Muscle of leg (tissue), 16 donors: ENCODE measurements at places on chromosomes 12 and 14.

GRCh38 chr14:68284333-68284732 lies 464.8 kb downstream of the RAD51B start:
- no peaks in the 10 kb centered on the region for H3K27me3 ChIP-seq
- H3K36me3 ChIP-seq = no peaks in the 10 kb centered on the region
- peak; percentile 83 for DNase-seq
- H3K27ac ChIP-seq = no peak overlapping the region
- no peak overlapping the region for H3K4me3 ChIP-seq

DNA sequence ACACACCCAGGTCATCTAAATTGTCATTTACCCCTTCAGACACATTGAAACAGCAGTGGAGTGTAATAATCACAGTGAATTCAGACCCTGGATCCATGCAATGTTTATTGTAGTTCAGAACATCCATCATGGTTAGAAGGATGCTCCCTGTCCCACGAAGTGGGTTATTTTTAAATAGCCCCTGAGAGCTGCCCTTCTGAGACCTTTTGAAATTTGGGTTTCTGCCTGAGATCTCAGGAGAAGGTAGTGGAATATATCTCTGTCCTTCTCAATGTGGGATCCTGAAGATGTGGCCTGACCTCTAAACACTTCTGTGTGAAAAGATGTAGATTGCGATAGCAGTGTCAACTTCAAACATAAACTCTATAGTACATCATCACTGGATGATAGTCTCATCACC lies 1080.6 kb downstream of the TMEM121 start:
- no peak overlapping the region for H3K27ac ChIP-seq
- H3K27me3 ChIP-seq = no peaks in the 10 kb centered on the region
- no peaks in the 10 kb centered on the region for H3K36me3 ChIP-seq
- no peak for DNase-seq
- H3K4me1 ChIP-seq = no peaks in the 10 kb centered on the region

GRCh38 chr12:94798113-94798512 lies 147.8 kb upstream of the TMCC3 start:
- H3K27me3 ChIP-seq = no peaks in the 10 kb centered on the region
- no peak for DNase-seq
- peaks cover 2% of the 10 kb centered on the region for H3K4me1 ChIP-seq
- no peaks in the 10 kb centered on the region for H3K36me3 ChIP-seq
- no peak overlapping the region for H3K4me3 ChIP-seq
- no peak overlapping the region for H3K27ac ChIP-seq

DNA sequence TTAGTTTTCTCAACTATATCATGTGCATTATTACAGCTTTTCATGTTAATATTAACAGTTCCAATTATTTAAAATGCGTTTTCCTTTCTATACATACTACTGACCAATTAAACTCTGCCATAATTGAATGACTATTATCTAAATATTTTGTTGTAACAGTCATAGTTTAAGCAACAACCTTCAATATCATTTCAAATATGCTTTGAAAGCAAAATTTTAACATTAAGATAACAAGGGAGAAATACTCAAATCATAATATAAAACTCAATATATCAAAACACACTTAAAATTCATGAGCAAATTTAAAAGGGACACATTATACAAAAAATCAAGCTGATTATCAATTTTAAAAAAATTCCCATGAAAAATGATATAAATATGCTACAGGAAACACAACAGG lies 40.5 kb downstream of the COCH start:
- H3K36me3 ChIP-seq = peaks cover 11% of the 10 kb centered on the region
- H3K27me3 ChIP-seq = no peaks in the 10 kb centered on the region
- no peaks in the 10 kb centered on the region for H3K4me1 ChIP-seq
- H3K4me3 ChIP-seq = no peak overlapping the region

DNA sequence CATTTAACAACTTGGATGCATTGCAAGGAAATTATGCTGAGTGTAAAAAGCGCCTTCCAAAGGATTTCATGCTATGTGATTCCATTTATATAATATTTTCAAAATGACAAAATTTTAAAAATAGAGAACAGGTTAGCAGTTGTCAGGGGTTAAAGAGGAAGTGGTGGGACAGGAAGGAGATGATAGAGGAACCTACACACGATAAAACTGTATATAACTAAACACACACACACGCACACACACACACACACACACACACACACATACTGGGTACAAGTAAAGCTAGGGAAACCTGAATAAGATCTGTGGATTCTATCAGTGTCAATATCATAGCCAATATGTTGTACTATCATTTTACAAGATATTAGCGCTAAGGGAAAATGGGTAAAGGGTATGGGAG lies 17.2 kb downstream of the TTC9 start:
- no peak overlapping the region for H3K27ac ChIP-seq
- H3K27me3 ChIP-seq = no peaks in the 10 kb centered on the region
- no peaks in the 10 kb centered on the region for H3K36me3 ChIP-seq
- no peaks in the 10 kb centered on the region for H3K4me1 ChIP-seq
- DNase-seq = no peak

GRCh38 chr14:79586416-79586815 lies 624.9 kb downstream of the DIO2 start:
- DNase-seq = no peak
- no peak overlapping the region for H3K27ac ChIP-seq
- H3K27me3 ChIP-seq = no peaks in the 10 kb centered on the region
- no peak overlapping the region for H3K4me3 ChIP-seq
- H3K36me3 ChIP-seq = no peaks in the 10 kb centered on the region

- H3K27me3 ChIP-seq = no peaks in the 10 kb centered on the region
- H3K36me3 ChIP-seq = no peaks in the 10 kb centered on the region
- H3K27ac ChIP-seq = no peak overlapping the region
- H3K4me1 ChIP-seq = no peaks in the 10 kb centered on the region
- no peak for DNase-seq
Measured at GRCh38 chr12:80442426-80443222, 1.4 kb upstream of the PTPRQ start.

DNA sequence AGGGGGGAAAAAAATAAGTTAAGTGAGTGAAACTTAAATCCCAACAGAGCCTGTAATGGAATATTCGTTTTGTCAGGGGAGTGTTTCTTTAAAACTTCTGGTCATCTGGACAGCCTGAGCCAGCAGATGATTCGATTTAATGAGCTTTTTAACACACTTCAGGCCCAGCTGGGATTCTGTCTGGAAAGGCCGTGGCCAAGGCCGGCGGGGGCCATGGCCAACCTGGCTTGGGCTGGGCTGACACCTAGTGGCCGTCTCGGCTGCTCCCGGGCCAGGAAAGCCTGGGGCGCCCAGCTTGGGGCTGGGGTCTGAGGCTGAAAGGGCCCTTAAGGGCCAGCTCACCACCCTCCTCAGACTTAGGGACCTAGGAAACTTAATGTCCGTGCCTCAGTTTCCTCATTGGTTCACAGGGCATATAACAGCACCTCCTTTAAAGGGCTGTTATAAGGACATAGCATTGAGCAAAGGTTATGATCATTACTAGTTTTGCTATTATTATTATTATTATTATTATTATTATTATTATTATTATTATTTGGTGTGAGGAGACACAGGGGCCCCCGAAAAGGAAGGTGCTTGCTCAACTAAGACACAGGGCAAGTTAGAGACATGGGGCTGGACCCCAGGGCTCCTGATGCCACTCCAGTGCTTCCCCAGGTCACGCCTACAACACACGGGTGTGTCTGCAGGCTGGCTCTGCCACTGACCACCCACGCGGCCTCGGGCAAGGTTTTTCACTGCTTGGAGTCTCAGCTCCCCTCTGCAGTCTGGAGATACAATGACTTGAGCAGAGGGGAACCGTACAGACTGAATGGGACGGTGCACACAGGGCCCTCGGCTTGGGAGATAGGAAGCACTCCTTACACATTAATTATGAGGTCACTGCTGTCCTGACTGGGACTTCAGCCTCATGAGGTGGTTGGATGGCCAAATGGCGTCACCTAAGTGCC lies 84.0 kb downstream of the SYNE3 start:
- peak; percentile 85 for DNase-seq
- H3K27me3 ChIP-seq = no peaks in the 10 kb centered on the region
- peaks cover 7% of the 10 kb centered on the region for H3K4me1 ChIP-seq
- no peak overlapping the region for H3K27ac ChIP-seq
- H3K4me3 ChIP-seq = no peak overlapping the region

- H3K27me3 ChIP-seq = no peaks in the 10 kb centered on the region
- H3K27ac ChIP-seq = no peak overlapping the region
- peaks cover 10% of the 10 kb centered on the region for H3K4me1 ChIP-seq
Measured at GRCh38 chr14:63855281-63855680, 2.5 kb downstream of the SYNE2 start.

DNA sequence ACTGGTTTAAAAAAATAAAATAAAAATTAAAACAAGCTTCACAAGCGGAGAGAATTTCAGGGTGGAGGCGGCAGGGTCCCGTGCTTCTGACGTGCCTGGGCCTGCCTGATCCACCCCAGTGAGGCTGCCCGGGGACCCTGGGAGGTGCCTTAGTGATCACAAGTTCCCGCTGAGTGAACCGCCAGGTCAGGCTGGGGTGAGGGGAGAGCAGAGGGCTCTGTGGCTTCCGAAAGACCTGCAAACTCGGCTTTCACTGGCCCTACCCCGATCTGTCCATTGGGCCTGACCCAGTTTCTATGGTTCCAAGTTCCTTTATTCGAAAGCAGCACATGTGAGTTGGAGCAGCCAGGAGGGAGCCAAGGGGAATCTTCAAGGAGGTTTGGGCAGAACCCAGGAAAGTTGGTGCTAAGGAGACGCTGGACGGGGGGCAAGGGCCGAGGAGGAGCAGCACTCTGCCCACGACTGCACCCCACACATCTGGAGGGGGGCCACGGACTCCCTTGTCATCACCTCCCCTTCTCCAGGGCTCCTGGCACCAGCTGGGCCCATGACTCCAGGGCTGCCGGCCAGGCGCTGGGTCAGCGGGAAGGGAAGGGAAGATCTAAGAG lies 12.9 kb downstream of the MMP14 start:
- no peak overlapping the region for H3K4me3 ChIP-seq
- H3K27me3 ChIP-seq = no peaks in the 10 kb centered on the region
- peak overlapping the region; percentile 89 for H3K27ac ChIP-seq
- peaks cover 26% of the 10 kb centered on the region for H3K36me3 ChIP-seq
- peak; percentile 96 for DNase-seq

DNA sequence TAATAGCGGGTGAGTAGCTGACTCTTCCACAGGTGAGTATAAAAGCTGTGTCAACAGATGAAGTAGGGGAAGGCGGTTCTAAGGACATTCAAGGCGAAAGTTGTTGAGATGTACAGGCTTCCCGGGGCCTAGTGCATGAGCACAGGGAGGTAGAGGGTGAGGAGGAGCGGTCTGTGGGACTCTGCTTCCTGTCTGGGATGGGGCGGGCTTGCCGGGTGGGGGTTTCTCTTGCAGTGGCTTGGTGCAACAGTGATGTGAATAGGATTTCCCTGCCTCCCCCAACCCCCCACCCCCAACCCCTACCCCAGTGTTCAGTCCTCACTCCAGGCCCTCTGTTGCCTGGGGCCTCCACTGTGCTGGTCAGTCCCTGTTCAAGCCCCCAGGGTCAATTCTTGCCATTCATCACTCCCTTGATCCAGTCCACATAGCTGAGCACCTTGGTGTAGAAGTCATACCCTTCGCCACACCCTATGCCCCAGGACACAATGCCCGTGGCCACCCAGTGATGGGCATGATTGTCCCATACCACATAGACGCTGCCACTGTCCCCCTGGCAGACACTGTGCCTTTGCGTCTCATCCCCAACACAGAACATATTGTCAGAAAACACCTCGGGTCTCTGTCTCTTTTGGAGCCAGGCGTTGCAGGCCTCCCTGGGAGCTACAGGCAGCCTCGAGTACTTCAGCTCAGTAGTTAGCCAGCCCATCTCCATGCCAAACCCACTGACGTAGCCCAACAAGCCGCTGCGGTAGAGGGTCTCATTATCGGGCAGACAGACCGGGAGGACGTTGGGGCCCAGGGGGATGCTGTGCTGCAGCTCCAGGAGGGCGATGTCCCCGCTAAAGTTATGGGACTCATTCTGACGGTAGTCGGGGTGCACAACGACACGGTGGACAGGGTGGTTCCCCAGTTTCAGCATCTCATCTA lies 4.0 kb upstream of the C1R start:
- no peaks in the 10 kb centered on the region for H3K36me3 ChIP-seq
- no peak overlapping the region for H3K4me3 ChIP-seq
- H3K27me3 ChIP-seq = peaks cover 2% of the 10 kb centered on the region
- peaks cover 11% of the 10 kb centered on the region for H3K4me1 ChIP-seq
- no peak for DNase-seq
- no peak overlapping the region for H3K27ac ChIP-seq

GRCh38 chr12:116691205-116691604 lies 46.7 kb downstream of the SPRING1 start:
- no peak overlapping the region for H3K27ac ChIP-seq
- no peak for DNase-seq
- no peak overlapping the region for H3K4me3 ChIP-seq
- peaks cover 13% of the 10 kb centered on the region for H3K4me1 ChIP-seq
- H3K27me3 ChIP-seq = peaks cover 25% of the 10 kb centered on the region

DNA sequence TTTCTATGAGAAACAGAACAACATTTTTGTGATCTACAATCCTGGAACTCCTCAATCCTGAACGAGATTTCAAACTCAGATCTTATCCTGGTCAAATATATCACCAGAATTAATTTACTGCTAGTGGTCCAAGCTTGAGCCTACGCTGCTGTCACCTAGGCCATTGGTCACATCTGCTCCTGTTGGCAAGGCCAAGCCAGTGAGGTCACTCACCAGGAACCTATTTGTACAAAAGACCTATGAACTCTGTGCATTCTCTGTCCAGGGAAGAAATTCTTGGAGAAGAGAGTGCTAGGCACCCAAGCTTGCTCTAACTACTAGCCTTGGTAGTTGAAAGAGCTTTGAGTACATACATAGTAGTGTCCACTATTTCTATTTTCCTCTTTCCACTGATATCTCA lies 106.1 kb downstream of the SLC15A5 start:
- no peak overlapping the region for H3K27ac ChIP-seq
- DNase-seq = no peak
- no peaks in the 10 kb centered on the region for H3K27me3 ChIP-seq
- H3K36me3 ChIP-seq = no peaks in the 10 kb centered on the region
- H3K4me3 ChIP-seq = no peak overlapping the region

GRCh38 chr12:72522411-72522810 lies 250.2 kb downstream of the TRHDE start:
- no peaks in the 10 kb centered on the region for H3K27me3 ChIP-seq
- H3K4me1 ChIP-seq = no peaks in the 10 kb centered on the region
- no peak for DNase-seq
- H3K4me3 ChIP-seq = no peak overlapping the region
- H3K27ac ChIP-seq = no peak overlapping the region

GRCh38 chr12:131619736-131620506 lies 91.0 kb upstream of the SFSWAP start:
- no peak for DNase-seq
- H3K27ac ChIP-seq = no peak overlapping the region
- H3K36me3 ChIP-seq = no peaks in the 10 kb centered on the region
- H3K4me1 ChIP-seq = peaks cover 46% of the 10 kb centered on the region
- no peak overlapping the region for H3K4me3 ChIP-seq
- peaks cover 7% of the 10 kb centered on the region for H3K27me3 ChIP-seq

- peaks cover 12% of the 10 kb centered on the region for H3K36me3 ChIP-seq
- no peak overlapping the region for H3K27ac ChIP-seq
- no peak overlapping the region for H3K4me3 ChIP-seq
- DNase-seq = no peak
- H3K4me1 ChIP-seq = no peaks in the 10 kb centered on the region
- no peaks in the 10 kb centered on the region for H3K27me3 ChIP-seq
Measured at GRCh38 chr12:112443916-112444315, 25.2 kb downstream of the PTPN11 start.
